ENCODE measurements at places on chromosomes 5 and 9.

- no peak for DNase-seq
Observed at GRCh38 chr9:86665416-86665815, 281.9 kb downstream of the GAS1 start.

DNA sequence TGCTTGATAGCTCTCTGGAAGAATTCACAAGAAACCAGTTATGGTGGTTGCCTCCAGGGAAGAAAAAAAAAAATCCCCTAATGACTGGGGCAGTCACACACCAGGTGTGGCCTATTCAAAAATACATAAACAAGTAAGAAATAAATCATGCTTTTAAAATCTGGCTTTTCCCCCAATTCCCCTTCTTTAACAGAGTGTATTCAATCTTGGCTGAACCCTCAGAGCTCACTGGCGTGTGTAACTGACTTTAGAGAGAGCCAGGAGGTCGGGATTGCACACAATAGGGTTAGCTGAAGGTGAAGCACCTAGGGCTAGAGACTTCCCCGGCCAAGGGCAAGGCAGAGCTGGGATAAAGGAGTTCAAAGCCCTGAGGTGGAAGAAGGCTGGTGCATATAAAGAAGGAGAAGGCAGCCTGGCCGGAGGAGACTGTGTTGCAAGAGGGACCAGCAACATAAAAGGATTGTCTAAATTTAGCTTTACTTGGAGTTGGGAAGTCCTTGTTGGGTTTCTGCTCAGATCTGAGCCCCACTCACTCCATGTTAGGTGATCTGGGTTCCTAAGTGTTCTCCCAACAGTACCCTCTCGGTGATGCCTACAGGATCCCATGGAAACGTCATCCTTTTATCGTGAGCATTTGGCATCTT lies 19.7 kb downstream of the FNBP1 start:
- no peak for DNase-seq

GRCh38 chr9:4849369-4849768 lies 56.6 kb downstream of the RCL1 start:
- DNase-seq = no peak

- DNase-seq = no peak
Observed at GRCh38 chr9:134864821-134865190, 15.8 kb upstream of the FCN2 start.

GRCh38 chr5:110342683-110343082 lies 383.8 kb downstream of the TMEM232 start:
- no peak for DNase-seq
